ENCODE measurements at places on chromosomes 5 and 9.

DNA sequence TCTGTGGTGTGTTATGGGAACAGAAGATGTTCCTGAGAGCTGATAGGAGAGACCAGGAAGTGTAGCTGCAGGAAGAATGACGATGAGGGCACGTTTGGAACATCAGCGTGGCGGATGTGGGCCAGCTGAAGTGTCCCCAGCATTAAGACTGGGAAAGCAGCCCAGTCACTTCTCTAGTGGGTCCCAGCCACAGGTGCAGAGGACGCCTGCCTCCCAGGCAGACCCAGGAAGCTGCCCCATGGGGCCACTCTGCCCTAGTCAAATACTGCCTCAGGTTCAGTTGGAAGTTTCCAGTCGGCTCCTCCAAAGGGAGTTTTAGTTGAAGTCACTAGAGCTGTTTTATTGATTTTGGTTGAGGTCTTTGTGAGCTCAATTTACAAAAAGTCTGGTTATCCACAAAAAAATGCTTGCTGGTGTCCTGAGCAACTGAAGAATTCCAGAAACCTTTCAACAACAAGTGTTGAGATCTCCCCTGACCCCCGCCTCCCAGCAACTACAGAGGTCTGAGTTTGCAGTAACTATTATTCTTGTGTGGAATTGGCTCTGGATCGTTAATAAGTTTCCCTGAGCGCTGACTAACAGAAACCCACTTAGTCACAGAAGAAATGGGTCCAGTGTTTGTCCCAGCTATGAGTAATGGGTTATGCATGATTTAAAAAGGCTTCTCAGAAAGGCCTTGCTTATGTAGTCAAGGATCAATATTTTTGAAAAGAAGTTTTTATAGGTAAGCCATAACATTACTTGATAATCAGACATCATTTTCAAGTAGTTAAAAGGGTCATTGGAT is 294.1 kb downstream of the FANCC start:
- peak; percentile 41 for DNase-seq

DNA sequence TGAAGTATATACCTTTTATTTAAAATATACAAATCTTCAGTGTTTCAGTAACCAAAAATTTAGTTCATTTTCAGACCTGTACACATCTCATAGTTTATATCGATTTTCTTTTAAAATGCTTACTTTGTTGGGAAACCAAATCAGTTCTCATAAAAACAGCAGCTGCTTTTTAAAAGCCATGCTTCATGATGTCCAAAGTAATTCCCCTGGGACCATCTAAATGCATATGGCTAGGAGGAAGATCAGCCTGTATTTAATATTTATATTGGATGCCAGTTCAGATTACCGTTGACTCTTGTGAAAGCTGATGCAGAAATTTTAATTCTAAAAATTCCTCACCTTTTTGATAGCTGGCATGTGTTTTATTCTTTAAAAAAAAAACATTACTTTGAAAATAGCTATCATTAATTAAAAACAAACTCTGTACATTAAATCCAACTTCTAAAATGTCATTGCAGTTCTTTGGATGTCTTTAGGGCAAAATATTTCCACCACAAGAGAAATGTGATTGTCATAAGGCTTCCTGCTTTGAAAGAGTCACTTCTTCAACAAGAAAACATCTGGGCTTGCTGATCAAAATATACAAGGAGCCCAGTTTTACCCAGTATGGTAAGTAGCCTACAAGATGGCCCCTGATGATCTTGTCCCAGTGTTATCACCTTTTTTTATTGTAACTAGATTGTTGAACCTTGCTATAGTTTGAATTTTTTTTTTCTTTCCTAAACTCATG is 1242.9 kb upstream of the CDH6 start:
- no peak for DNase-seq

GRCh38 chr9:36865731-36866635 is 168.1 kb downstream of the PAX5 start:
- no peak for DNase-seq

GRCh38 chr9:35748858-35749514 is at the start of the genes GBA2 and RGP1:
Gene GBA2 (minus strand): TSS chr9:35749228. CDS start chr9:35748704, 524 bp downstream.
Gene RGP1 (plus strand): TSS chr9:35749287. CDS start chr9:35749756, 469 bp downstream.
- peak; percentile 90 for DNase-seq

DNA sequence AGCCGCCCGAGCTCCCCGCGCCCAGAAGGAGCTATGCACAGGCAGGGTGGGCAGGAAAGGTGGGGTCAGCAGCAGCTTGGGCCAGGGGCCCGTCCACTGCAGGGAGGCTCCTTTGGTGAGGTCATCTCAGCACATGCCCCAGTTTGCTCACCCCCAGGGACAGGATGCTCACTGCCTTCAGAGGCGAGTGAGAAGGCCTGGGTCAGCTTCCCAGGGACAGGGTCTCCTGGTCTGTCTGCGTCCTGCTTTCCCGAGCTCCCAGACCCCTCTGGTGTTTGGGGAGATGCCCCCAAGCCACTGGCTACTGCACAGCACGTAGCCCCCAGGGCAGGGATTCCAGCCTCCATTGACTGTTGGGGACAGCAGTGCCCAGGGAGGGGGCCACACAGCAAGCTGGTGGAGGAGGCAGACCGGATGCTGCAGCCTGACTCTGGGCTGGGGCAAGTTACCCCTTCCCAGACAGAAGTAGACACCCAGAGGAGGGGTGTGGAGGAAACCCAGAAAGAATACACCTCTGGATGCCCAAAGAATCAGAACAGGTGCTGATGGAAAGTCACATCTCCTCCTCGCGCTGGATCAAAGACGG is 581 bp upstream of the SARDH start:
- DNase-seq = no peak

DNA sequence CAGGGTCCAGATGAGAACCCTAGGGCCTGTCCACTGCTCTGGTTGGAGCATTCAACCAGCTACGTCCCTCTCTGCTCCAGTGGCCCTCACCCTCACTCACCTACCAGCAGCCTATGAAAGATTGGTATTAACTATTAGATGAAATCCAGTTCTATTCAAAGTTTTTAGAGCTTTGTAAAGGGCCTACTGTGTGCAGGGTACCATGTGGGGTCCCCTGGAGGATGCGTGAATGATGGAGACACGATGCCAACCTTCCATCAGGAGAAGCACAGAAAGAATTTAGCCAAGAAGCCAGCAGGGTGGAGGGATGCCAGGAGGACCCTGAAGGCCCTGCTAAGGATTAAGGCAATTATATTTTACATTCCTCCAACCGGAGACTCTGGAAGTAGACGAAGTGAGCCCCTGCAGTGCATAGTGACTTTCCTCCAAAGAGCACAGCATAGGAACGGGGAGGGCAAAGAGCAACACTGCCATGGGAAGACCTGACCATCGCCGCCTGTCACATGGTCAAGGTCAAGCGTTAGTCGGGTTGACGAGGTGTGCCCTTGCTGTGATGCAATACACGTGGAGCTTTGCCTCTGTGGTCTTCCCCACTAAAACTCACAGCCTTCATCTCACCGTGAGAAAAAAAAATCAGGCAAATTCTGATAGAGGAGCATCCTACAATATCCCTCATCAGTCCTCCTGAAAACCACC is 22.8 kb upstream of the ANKRD33B start:
- no peak for DNase-seq

DNA sequence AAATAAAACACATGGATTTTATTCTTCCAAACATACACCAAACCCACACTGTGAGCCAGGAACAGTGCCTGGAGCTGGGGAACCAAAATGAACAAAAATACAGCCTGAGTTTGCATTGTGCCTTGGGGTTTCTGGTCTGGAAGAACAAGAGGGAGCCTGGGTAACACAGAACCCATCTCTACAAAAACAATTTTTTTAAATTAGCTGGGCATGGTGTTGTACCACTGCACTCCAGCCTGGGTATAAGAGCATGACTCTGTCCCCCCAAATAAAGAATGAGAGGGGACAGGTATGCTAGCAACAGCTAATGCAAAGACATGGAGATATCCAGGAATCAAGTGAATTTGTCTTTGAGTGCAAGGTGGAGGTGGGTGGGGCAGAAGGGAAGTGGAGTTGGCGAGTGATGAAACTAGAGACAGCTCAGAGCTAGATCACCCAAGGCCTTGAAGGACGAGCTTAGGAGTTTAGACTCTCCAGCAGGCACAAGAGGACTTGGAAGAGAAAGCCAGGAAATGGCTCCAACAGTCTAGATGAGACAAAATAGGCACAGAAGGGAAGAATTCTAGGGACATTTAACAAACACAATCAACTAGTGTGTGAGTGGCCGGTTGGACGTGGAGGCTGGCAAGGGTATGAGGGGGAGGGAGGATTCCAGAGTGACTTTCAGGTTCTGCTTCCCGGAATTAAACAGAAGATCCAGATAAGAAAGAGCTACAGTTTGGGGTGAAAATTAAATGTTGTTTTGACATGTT is 47.4 kb downstream of the FNBP1 start:
- DNase-seq = no peak

GRCh38 chr5:125657936-125658335 is 765.3 kb upstream of the GRAMD2B start:
- DNase-seq = no peak

GRCh38 chr5:134101686-134102439 is 12.6 kb upstream of the TCF7 start:
- peak; percentile 76 for DNase-seq

DNA sequence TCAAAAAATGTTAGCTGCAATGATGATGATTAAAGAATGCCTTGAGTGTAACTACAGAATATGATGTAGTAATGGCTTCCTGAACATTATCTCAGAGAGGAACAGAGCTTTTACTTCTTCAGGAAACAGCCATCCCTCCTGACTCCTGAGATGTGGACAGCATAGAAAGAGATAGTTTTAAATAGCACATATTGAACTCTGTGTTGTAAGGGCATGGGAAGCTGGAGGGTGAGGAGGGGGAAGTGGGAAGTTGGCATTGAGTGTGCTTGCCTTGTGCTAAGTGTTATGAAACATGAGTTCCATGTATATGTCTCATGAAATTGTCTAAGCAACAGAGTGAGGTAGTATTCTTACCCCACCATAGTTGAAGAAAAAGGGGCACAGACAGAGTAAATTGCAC is 161.5 kb upstream of the SLC28A3 start:
- no peak for DNase-seq

GRCh38 chr9:4689687-4690104 is 10.3 kb downstream of the CDC37L1 start:
- no peak for DNase-seq

GRCh38 chr9:130129432-130130061 is 42.7 kb upstream of the NCS1 start:
- no peak for DNase-seq

DNA sequence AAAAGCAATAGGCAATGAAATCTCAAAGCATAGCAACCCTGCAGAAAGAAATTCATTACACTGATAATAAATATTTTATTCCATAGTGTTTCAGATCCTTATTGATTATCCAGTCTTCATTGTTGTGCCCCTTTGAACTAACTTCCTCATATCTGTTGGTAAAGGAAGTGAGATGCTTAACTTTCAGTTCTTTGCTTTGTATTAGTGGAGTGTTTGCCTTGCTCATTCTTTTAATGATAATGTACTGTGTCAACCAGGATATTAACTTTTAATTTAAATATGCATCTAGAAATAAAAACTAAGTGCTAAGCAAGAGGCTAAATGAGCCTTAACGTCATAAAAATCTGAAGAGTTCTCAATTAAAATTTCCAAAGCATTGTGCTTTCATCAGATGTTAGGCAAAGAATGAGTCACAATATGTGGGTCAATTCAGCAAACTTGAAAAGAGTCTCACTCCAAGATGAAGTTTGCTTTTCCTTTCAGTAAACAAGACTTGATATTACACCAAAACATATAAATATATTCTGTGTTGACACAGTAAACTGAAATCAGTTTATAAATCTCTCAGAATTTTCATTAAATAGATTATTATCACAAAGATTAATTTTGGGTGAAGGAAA is 105.9 kb downstream of the GIN1 start:
- DNase-seq = no peak

GRCh38 chr5:52657247-52657645 is 130.5 kb upstream of the ITGA1 start:
- no peak for DNase-seq
